ENCODE measurements at places on chromosomes 3 and 15.

GRCh38 chr3:13054341-13055285, 18.6 kb downstream of the IQSEC1 start:
- DNase-seq = no peak

GRCh38 chr15:101522621-101523559, 33.4 kb upstream of the PCSK6 start:
- no peak for DNase-seq

- no peak for DNase-seq
These were observed 7.1 kb downstream of the ISLR2 start for GRCh38 chr15:74137537-74137894.

DNA sequence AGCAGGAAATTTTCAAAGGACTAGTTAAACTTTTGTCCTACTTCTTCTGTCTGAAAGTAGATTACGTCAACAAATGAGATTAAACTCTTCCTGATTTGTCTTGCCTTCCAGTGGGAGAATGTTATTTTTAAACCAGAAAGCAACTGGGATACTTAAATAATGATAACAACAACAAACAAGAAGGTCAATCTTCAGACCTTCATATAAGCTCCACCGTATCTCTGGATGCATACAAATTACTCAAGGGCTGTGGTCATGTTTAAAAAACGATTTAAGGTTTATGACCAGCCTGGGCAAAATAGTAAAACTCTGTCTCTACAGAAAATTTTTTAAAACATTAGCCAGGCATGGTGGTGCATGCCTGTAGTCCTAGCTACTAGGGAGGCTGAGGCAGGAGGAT, 145.3 kb upstream of the NPHP3 start:
- no peak for DNase-seq

GRCh38 chr3:9192248-9193025, 57.0 kb downstream of the SRGAP3 start:
- DNase-seq = no peak

- DNase-seq = no peak
These were observed 267.2 kb downstream of the MFSD1 start for GRCh38 chr3:159069091-159069490.

DNA sequence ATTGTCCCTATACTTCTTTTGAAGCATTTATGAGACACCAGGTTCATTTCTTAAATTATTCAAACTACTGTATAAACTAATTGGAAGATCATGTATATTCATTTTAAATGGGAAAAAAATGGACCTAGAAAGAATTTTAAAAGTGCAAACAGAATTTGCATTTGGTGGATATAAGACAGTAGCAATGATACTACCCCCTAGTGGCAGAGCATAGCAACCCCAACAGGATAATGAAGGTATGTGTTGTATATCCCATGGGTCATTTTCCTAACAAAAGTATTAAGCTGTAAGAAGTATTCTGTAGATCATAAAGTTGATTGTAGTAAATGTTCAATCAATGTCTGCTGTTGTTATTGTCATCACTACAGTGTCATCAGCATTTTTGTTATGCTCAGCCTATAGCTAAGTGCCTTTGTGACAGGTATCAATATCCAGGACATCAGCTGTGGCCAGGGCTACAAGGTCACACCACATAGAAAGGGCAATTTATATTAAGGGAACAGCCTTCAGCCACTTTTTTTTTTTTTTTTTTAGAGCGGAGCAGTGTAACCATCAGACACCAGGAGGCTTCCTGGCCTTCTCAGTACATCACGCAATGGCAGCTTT, 175.8 kb downstream of the FOXB1 start:
- DNase-seq = no peak

- peak; percentile 59 for DNase-seq
These were observed 84.7 kb downstream of the SEC22A start for GRCh38 chr3:123286308-123287023.
